Neural crest cell (in vitro differentiated cells): ENCODE measurements at places on chromosomes 16 and 17.

DNA sequence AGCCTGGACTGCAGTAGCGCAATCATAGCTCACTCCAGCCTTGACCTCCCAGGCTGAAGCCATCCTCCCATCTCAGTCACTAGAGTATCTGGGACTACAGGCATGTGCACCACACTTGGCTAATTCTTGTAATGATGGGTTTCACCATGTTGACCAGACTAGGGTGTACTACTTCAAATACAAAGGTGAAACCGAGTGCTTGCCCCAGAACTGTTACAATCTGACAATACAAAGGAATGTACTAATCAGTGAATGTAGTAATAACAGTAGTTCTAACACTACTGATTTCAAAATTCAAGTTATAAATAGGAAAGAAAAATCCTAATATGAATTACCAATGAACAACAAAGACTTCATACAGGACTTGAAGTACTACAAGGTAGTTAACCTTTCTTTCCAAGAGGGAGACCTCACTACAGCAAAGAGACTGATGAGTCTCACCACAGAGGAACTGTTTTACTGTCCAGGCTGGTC is 24.4 kb downstream of the CRK start:
- no peak for DNase-seq

GRCh38 chr17:80890921-80891396 is 100.7 kb upstream of the CHMP6 start:
- no peak for DNase-seq

DNA sequence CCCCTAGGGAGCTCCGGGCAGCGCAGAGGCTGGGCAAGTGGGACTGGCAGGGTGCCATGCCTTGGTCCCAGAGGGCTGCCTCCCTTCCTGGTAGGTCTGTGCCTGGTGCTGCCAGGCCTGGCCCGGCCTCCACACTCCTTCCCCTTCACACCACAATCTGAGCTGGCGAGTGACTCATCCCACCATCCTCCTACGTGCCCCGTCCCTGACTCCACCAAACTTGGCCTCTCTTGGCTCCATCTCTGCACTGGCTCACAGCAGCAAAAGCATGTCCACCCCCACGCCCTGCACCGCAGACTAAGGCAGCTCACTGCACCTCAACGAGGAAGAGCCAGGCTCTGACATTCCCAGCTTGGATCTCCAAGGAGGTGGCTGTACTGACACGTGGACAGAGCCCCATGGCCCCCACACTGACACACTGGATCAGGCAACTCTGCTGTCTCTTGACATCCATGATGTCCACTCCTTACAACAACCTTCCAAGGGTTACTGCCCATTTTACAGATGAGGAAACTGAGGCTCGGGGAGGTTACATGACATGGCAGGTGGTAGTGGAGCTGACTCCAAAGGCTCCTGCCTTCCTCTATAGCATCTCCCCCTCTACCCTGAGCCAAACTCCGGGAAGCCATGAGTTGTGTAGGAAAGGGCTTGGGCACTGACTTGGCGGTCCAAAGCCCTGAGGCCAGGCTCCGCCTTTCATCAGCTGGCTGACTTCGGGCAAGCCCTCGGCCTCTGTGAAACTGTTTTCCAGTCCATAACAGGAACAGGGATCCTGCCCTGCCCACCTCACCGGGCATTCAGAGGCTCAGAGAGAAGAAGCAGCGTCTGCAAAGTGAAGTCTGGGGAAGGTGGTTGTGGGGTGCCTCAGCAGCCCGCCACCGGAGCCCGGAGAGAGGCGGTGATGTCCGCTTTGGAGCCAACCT is 20.1 kb upstream of the KRT19 start:
- no peak for DNase-seq

GRCh38 chr17:40349895-40350688 is 14.4 kb downstream of the GJD3 start:
- peak; percentile 86 for DNase-seq

DNA sequence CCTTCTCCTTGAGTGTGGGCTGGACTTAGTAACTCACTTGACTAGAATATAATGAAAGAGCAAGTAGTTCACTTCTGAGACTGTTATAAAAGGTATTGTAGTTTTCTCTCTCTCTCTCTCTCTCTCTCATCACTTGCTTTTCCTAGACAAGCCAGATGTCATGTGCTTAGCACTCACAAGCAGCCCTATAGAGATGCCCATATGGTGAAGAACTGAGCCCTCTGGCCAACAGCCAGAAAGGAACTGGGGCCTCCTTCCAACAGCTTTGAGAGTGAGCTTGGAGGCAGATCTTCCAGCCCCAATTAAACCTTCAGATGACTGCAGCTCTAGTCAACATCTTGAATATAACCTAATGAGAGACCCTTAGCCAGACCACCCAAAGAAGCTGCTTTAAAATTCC is 440.5 kb downstream of the GRIN2A start:
- DNase-seq, result no peak

DNA sequence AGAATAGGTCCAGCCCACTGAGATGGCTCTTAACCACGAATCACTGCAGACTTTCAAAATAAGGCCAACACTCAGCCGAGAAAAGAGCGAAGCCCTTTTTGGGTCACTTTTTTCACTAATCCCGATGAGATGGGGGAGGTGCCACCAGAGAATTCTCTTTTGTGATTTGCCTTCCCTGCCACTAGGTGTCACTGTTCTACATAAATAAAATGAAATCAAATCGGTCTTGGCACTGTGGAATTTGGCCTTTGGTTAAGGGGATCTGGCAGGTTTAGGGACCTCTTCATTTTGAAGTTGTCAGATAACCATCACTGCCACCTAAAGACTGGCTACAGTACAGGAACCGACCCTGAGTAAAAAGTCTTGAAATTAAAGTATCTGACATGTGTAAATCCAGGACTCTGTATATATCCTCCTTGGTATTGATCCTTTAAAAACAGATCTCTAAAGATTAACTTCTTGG is 147.0 kb downstream of the HS3ST4 start:
- peak; percentile 31 for DNase-seq

- peak; percentile 27 for DNase-seq
These were observed 2.0 kb upstream of the TOP2A start for GRCh38 chr17:40419559-40420331.

- no peak for DNase-seq
These were observed 12.2 kb upstream of the MMD start for GRCh38 chr17:55433629-55434422.

GRCh38 chr17:78986649-78987328 is 7.1 kb upstream of the LGALS3BP start:
- no peak for DNase-seq

DNA sequence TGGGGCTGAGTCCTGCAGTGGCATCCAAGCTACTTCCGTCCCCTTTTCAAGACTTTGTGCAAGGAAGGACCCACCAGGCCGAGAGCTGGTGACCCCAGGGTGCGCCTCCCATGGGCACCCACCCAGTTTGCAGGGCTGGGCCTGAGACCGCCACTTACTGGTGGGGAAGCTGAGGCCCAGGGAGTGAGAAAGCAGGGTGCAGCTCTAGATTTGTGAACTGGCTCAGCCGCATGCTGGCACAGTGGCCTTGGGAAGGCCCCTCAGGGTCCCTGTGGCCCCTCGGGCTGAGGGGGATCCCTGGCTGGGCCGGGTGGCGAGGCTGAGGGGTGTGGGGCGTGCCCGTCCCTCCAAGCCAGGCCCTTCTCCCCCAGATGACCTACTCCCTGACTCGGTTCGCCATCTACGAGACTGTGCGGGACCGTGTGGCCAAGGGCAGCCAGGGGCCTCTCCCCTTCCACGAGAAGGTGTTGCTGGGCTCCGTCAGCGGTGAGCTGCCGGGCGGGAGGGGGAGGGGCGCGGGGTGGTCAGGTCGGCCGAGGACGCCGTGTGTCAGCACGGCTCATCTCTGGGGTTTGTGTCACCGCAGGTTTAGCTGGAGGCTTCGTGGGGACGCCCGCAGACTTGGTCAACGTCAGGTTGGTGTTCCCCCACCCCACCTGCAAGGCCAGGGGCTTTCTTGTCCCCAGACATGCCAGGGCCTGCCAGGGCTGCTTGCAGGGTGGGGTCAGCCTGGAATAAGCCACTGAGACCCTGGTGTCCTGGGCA is 3.2 kb downstream of the SLC25A10 start:
- DNase-seq, result no peak

DNA sequence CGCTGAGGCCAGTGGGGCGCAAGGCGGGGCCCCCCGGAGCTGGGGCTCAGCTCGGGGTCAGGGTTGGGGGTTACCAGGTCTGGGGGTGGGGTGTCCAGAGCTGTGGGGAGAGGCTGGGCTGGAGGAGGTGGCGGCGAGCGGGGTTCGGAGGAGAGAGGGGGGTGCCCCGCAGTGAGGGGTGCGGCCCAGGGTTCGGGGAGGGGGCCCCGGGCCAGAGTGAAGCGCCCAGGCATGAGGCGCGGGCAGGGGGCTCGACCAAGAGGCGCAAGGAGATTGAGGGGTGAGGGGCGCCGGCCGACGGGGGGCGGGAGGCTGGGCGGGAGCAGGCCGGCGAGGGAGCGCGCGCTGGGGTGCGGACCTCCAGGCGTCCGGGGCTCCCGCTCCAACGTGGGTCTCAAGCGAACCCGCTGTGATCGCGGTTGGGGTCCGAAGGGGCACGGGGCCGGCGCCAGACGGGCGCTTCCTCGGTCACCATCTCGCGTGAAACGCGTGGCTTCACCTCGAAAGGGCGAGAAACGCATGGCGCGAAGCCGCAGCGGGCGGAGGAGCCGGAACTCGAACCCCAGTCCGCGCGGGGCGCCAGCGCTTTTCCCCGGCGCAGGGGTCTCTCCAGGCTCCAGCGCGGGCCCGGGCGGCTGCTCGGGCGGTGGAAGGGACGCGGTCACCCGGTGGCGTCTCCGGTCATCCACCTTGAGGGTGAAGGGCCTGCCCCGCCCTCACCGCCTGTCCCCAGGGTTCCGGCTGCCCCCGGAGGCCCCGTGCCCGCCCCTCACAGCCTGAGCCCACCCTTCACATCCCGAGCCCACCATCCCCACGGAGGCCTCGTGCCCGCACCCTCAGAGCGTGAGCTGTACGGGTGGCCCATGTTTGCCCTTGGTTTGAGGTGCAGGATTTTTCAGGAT is 846 bp downstream of the CPNE7 start:
- no peak for DNase-seq

GRCh38 chr17:63445571-63445953 is 544 bp downstream of the CYB561 start:
- DNase-seq, result no peak

DNA sequence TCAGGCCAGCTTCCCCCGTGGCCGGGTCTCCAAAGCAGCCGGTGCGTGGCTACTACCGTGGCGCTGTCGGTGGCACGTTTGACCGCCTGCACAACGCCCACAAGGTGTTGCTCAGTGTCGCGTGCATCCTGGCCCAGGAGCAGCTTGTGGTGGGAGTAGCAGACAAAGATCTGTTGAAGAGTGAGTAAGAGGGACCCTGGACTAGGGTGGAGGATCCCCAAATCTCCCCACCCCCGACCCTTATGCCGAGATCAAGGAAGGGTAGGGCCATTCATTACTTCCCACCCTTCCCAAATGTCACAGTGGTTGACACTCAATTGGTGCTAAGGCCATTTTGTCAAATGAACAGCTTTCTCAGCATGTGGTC is 1.2 kb downstream of the COASY start:
- no peak for DNase-seq

- DNase-seq, result no peak
These were observed 5.7 kb upstream of the NME1 start for GRCh38 chr17:51147650-51148049.

DNA sequence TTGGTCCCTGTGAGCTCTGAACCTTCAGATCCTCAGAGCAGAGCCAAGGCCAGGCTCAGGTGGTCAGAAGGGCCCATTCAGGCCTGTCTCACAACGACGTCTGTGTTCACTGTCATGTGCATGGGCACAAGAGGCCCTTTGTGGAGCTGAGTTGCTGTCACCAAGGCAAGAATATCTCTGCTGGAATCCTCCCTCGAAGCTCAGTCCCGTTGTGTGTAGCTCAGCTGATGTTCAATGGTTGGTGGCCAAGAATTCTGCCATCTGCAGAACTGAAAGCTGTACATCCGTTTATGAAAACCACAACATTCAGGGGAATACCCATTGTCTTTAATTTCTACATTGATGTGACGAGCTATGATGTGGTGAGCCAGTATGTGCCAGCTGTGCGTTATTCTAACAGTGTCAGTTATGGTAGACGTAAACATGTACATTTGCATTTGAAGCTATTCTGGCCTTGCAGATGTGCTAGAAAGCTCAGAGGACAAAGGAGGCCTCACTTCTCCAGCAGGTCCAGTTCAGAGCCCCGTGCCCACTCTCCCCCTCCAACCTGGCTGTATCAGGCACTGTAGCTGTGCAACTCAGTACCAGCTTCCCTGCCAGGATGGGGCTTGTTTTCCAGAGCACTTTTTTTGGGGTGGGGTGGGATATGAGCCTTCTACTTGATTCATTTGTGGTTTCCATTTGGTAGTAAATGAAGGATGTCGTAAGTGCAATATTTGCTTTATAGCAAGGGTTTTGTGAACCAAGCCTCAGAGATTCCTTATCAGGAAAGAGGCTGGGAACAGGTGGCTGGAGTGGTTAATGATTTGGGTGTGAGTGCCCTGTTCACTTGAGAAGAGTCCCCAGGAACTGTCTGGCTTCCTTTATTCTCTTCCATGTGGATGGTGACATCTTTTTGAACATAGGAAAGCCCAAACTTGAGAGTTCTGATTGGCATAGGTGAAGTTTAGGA is 56.1 kb downstream of the B9D1 start:
- no peak for DNase-seq

GRCh38 chr17:50533720-50534148 is 1.2 kb downstream of the EPN3 start:
- DNase-seq, result no peak

DNA sequence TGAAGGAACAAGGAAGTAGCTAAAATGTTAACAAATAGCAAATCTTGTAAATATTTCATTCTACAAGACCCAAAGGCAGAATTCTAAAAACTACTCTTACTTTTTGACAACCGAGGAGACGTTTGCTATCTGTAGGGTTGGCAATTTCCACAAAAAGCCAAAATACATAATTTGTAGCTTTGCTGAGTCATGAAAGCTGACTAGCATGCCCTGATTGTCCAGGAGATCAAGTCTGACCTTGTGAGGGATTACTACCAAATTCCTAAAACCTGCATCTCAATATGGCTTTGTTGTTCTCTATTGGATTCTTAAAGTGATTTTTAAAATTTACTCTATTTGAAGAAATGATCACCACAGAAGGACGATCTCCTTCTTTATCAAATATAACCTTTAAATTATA is 10.8 kb downstream of the DNAJA2 start:
- DNase-seq, result no peak

DNA sequence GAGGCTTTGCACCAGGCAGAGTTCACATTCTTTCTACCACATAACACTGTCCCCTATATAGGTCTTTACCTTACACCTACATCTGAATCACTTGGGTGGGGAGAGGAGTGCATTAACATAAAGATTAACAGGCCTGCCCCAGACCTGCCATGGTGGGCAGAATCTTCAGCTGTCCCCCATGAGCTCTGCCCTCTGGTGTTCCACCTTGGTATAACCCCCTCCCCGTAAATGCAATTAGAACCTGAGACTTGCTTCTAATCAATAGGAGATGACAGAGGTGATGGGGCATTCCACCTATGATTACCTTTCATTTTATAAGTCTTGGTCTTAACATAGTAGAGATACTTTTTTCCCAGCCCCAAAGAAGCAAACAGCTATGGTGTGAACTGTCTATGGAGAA is 20.4 kb upstream of the GRIN2A start:
- DNase-seq, result no peak

GRCh38 chr17:9763643-9764042 is 27.7 kb downstream of the DHRS7C start:
- no peak for DNase-seq
